ENCODE measurements at places on chromosomes 7 and 10.

DNA sequence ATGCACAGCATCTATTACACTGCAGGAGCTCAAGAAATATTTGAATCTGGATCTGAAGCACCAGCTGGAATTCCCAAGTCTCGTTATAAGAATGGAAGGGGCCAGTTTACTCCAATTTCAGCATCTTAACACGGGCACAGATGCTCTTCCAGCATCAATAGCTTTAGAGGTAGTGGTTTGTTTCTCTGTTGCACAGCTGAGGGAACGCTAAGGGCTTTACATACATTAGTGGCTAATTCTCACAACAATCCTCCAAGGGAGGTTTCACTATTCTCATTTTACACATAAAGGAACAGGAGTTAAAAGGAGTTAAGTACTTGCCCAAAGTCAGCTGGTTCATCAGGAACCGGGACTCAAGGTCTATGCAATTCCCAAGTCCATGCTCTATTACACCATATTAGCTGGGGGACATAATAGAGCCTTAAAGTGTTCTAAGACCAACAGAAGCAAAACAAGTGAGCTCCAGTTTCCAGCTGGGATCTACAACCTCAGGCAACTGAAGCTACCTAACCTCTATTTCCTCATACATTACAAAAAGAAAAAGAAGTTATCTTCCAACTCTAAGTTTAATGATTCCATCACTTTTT lies 9.9 kb downstream of the XPNPEP1 start:
- no peak for DNase-seq

DNA sequence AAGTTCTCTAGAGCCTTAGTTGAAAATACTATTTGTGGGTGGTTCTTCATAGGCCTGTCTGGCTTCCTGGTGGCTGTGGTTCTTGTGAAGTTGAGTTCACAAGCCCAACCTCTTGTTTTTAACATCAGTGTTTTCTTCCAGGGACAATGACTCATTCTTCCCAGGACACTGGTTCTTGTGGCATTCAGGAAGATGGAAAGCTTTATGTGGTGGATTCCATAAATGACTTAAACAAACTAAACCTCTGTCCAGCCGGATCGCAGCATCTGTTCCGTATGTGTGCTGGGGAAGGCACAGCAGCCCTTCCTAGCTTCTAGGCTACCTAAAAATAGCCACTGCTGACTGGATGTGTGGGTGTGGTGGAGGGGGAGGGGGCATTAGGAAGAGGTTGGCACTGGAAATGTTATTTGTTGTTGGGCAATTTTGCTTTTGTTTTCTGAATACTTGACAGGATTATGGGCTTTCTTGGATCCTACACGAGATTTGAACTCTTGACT lies 3.9 kb downstream of the LSMEM1 start:
- DNase-seq: no peak

- DNase-seq: no peak
Measured at GRCh38 chr10:121553511-121554264, 44.6 kb downstream of the FGFR2 start.

- no peak for DNase-seq
Measured at GRCh38 chr10:103692436-103692951, 162.9 kb downstream of the SH3PXD2A start.

DNA sequence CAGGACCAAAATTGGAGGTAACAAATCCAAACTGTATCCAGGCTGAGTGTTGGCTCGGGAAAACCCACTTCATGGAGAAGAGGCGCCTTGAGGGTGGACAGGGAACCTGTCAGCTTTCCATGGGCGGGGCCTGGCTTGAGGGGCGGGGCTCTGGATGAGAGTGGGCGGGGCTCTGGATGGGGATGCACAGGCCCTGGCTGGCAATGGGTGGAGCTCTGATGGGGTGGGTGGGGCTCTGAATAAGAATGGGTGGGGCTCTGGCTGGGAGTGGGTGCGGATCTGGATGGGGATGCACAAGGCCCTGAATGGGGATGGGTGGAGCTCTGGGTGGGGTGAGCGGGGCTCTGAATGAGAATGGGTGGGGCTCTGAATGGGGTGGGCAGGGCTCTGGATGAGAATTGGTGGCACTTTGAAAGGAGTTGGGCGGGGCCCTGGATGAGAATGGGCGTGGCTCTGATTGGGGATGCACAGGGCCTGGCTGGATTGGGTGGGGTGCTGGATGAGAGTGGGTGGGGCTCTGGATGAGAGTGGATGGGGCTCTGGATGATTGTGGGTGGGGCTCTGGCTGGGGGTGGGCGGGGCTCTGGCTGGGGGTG lies 96.6 kb upstream of the NPTX2 start:
- DNase-seq: no peak

GRCh38 chr10:125147971-125148439 lies 12.4 kb downstream of the CTBP2 start:
- no peak for DNase-seq

DNA sequence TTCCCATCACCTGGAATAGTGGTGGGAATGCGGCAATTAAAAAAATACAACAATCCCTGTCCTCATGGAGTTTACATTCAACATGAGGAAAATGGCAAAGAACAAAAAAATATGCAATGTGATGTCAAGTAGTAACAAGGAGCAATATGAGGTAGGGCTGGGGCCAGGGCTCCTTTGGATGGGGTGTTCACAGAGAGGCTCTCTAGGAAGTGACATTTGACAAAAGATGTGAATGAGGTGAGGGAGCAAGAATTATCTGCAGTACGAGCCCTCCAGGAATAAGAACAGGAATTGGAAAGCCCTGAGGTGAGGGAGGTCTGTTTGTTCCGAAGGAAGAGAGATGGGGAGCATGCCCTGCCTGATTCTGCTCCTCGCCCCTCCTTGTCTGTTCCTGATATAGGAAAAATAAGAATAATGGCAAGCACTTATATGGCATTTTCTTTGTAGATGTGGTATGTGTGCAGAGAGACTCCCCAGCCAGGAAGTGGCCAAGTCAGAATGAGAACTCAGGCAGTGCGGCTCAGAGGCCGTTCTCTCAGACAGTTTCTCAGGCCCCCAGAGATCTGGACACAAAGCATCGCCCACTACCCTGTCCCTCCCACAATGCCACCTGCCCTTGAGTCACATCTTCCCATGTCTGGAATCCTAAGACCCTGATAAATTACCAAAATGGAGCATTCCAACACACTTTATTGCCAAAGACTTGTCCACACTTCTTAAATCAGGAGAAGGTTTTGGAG lies 105.6 kb downstream of the APBB1IP start:
- no peak for DNase-seq
